Aorta (tissue), 5 donors: ENCODE measurements at places on chromosomes 2 and 18. TPM values are rescaled to one million over a fixed set of nuclear protein-coding genes. Genes with fewer than 3 reads are reported as not detected.

LYPD1 gene
- polyA plus RNA-seq: not detected

ADCYAP1 gene
- not detected for polyA plus RNA-seq

CACNB4 gene
- 1.2 TPM for polyA plus RNA-seq

PDE1A gene
- 34.1 TPM for polyA plus RNA-seq

SP110 gene
- 10.5 TPM for polyA plus RNA-seq

SERPINB10 gene
- not detected for polyA plus RNA-seq

PROKR1 gene
- polyA plus RNA-seq: not detected

UGT1A3 gene
- not detected for polyA plus RNA-seq

KCNF1 gene
- not detected for polyA plus RNA-seq

ANKRD62 gene
- polyA plus RNA-seq: not detected

FOXI3 gene
- not detected for polyA plus RNA-seq

DSC3 gene
- polyA plus RNA-seq: 0.46 TPM

C2orf78 gene
- not detected for polyA plus RNA-seq

GLI2 gene
- 0.88 TPM for polyA plus RNA-seq

GALNT3 gene
- 0.23 TPM for polyA plus RNA-seq

RAB6C gene
- not detected for polyA plus RNA-seq

RBM45 gene
- 5.4 TPM for polyA plus RNA-seq

NEB gene
- polyA plus RNA-seq: 2.2 TPM

PRKAG3 gene
- 0.13 TPM for polyA plus RNA-seq

PPP1R1C gene
- 1.4 TPM for polyA plus RNA-seq

SCN3A gene
- polyA plus RNA-seq: 0.08 TPM

TMEM163 gene
- not detected for polyA plus RNA-seq
